GF-D8 (cell line): ENCODE measurements at places on chromosomes 7 and 10.

DNA sequence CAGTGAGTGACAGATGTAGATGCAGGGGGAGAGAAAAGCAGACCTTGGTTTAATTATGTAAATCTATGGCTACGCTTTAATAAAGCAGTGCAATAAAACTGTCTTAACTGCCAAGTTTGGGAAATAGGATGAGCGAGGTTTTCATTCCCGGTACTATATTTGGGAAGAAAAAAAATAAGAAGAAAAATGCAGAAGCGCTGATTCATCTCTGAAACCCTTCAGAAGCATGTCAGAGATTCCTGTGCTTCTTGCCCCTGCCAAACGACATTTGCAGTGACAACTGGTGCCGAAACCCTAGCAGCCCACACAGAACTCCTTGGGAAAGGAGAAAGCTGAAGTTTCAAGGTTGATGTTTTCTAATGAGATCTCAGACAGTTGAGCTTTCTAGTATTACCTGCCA lies 380.7 kb downstream of the REEP3 start:
- DNase-seq: no peak

GRCh38 chr7:85306115-85306514 lies 119.3 kb upstream of the SEMA3D start:
- no peak for DNase-seq

GRCh38 chr7:116984917-116985316 lies 31.6 kb downstream of the ST7 start:
- peak; percentile 9 for DNase-seq

- no peak for DNase-seq
These were observed 101.0 kb downstream of the CDCA7L start for GRCh38 chr7:21844742-21845141.

DNA sequence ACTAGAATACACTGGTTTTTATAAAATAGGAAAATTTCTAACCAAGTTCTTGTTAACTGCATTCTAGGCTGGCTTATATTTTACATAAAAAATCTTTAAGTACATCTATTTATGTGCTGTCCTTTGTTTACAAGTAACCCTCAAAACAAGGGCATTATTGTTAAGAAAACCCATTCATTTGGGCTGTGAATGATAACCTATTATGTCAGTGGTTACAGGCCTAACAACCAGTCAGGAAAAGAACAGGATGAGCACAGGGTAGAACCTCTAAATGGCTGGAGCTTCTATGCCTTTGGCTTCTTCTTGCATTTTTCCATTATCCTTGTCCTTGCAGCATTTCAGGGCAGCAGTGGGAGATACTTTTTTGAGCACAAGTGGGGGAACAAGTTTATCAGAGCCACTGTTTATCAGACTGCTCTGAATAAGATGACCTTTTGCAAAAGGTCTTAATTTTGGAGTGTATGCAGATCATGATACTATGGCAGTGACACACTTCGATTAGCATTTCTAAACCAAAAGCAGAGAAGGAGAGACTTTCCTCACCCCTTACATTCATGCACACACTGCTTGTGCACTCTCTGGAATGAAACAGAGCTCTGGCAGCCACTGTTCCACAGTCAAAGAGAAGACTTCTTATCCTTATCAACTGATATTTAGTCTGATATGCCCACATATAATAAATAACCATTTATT lies 10.9 kb downstream of the GPR37 start:
- DNase-seq: no peak

GRCh38 chr7:100444311-100445278 lies 8.3 kb upstream of the PPP1R35 start:
- DNase-seq: peak; percentile 89

- no peak for DNase-seq
These were observed 7.5 kb upstream of the SND1 start for GRCh38 chr7:127644484-127644883.

DNA sequence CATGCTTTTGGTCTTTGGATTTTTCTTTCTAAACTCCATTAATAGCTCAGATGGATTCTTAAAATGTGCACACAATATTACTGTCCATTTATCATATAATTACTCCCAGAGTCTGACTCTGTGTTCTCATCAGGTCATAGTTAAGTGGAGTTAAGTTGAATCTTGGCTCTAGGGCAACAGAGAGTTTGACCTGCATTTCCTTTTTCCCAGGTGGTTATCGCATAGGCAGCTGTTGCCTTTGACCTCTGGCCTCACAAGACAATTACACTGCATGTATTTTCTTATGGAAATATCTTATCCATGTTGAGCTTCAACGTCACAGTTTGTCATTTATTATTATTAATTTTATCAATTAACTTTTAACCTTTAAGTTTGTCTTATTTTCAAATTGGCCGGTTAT lies 237.5 kb upstream of the HGF start:
- no peak for DNase-seq

DNA sequence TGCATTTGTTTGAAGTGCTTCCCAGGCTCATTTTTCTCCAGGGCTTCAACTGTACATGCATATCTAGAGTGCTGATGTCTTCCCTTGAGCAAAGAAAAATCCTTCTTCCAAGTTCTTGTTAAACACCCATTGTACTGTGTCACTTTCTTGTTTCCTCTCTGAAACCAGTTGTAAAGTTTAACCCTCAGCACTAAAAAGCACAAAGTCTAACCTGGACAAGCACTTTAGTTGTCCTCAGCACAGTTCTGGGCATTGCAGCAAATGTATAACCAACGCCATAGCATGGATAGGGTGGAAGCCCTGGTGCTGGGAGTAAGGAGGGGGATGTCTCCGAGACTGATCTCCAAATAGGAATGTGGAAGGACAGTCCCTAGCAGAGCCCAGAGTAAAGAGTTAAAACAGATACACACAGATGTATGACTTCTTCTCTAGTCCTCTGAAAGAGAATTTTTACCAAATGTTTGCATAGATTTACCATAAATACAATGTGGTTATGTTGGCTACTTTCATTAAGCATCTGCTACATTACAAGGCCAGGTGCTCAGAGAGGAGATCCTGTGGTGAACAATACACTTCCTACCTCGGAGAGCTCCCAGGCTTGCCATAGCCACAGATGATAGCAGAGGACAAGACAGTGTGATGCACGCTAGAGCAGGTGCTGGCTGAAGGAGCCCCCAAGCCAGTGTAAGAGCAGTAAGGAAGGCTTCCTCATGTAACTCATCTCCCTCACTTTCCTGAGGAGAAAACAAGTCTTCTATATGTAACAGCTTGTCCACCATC lies 57.0 kb downstream of the DNAJC12 start:
- DNase-seq: no peak

- no peak for DNase-seq
These were observed 4.1 kb upstream of the SGCE start for GRCh38 chr7:94660006-94660405.

- DNase-seq: no peak
These were observed 134.4 kb upstream of the UNC5B start for GRCh38 chr10:71077796-71078453.

DNA sequence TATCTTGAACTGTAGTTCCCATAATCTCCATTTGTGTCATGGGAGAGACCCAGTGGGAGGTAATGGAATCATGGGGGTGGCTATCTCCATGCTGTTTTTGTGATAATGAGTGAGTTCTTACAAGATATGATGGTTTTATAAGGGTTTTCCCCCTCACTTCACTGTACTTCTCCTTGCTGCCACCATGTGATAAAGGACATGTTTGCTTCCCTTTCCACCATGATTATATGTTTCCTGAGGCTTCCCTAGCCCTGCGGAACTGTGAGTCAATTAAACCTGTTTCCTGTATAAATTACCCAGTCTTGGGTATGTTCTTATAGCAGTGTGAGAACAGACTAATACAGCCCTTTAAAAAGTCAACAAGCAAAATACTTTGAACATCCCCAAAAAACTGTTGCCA lies 427.7 kb downstream of the HTR7 start:
- no peak for DNase-seq

- no peak for DNase-seq
These were observed 49.8 kb downstream of the LHPP start for GRCh38 chr10:124511205-124512039.

DNA sequence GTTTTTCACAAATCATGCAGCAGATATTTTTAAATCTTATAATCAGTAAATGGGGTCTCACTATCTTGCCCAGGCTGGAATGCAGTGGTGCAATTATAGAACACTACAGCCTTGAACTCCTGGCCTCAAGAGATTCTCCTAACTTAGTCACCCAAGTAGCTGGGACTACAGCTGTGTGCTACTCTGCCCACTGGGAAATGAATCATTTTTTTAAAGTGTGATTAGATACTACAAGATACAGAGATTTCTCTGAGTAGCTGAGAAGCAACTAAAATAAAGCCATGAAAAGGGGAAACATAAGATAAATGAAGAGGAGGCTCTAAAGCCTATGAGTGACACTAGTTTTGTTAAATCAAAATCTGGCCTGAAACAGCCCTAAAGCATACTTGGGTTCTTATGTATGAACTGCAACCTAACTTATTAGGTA lies 119.7 kb downstream of the JMJD1C start:
- DNase-seq: no peak

DNA sequence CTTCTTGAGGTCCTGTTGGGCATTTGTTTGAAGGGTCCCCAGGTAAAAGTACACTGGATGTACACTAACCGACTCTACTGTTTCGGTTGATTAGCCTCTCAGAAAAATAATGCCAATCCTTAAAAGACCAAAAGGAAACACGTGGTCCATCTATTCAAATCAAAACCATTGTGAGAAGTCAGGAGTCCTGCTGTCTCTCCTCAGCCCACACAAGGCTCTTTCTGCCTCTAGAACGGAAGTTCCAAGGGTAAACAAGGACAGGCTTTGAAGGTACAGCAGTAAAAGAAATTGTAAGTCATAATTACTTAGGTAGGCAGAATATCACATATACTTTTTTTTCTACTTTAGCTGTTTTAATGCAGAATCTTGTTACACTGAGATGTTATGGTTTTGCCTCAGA lies 71.7 kb upstream of the TPK1 start:
- DNase-seq: no peak

DNA sequence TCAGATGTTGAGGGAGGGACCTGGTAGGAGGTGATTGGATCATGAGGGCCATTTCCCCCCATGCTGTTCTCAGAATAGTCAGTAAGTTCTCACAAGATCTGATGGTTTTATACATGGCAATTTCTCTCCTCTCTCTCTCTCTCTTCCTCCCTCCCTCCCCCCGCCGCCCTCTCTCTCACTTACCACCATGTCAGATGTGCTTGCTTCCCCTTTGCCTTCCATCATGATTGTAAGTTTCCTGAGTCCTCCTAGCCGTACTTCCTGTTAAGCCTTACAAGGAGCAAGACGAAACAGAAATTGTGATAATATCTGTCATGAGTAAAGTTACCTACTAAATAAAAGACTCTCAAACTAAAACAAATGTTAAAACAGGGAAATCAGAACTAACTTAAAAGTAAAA lies 19.9 kb upstream of the GPR141 start:
- DNase-seq: peak; percentile 96

- DNase-seq: no peak
These were observed 2.7 kb upstream of the SUV39H2 start for GRCh38 chr10:14875941-14876340.
